SK-N-DZ (cell line): ENCODE measurements at places on chromosomes 12 and 14.

DNA sequence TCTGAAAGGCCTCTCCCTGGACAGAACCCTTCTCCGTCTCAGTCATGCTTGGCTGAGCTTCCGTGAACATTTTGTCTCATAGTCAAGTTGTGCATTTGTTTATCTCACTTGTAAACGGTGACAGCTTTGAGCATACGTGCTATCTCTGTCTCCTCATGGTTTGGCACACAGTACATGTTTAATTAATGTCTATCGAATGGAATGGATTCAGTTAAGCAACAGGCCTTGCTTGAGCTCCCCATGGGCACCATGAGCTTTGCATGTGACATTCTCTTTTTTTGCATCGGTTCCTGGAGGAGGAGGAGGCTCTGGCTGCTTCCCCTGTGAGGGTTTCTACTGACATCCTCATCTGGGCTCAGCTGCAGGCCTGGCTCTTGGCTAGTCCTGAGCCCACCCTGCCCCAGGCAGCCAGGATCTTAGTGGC lies 80.0 kb downstream of the PRIMA1 start:
- DNase-seq, result no peak

DNA sequence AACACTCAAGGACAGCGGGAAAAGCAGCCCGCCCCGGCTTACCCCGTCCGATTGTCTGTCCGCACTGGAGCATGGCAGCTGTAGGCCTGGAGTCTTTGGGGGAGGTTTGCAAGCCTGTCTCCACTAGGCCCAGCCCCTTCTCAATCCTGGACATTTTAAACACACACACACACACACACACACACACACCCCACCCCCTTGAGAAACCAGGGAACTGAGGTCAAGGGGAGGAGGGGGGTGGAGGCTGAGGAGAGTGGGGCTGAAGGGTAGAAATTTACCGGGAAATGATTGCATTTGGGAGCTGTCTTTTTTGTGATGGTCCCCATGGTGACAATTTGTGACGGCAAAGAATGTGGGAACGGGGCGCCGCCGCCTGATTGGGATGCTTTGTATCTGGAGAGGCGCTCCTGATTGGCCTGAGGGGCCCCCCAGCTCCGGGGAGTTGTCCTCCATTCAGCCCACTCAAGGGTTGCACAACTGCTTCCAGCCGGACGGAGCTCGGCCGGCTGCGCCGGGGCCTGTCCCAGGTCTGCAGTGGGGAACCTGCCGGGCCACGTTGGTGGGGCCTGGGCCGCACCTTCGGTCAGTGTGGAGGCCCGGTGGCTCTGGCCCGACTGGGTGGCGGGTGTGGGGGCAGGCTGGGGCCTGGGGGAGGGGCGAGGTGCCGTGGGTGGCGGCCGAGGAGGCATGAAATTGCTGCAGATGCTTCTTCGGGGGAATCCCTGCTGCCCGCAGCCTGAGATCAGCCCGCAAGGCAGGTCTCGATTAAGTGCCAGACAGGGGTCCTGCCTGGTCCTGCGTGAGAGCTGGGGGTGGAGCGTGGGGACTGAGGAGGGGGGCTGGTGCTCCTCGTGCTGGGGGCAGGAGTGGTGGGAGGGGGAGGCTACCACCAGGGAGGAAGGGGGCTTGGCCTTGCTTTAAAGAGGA lies at the start of gene FAM181A:
Gene FAM181A, plus strand, starts transcription at position 472 of the 927 bp plus-strand sequence. CDS start 942 bp downstream, outside the sequence.
- DNase-seq, result no peak

DNA sequence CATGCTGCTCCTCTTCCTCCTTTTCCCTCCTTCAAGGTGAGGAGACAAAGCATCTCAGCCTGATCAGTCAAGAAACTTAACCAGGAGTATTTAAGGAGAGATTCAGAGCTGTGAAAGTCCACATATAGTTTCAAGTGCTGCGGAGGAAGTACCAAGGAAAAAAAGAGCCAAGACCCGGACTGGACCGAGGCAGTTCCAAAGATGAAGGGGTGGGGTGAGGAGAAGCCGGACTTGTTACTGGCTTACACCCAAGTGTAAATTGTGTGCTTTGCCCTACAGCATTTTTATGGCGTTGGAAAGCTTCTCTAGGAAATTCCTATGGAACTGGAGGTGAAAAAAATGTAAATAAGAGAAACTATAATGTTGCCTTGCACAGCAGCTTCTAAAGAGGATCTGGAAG lies 263.1 kb downstream of the GRIN2B start:
- DNase-seq, result no peak

- no peak for DNase-seq
These were observed 134.3 kb downstream of the PLXNC1 start for GRCh38 chr12:94282675-94283074.

- no peak for DNase-seq
These were observed 40.6 kb downstream of the PPP1R13B start for GRCh38 chr14:103806805-103807204.

- no peak for DNase-seq
These were observed 798.5 kb downstream of the DIO2 start for GRCh38 chr14:79412822-79413221.

GRCh38 chr12:108731105-108731865 lies at the start of gene CORO1C:
Gene CORO1C, minus strand, starts transcription at chr12:108731518. Its CDS starts 30,200 bp downstream, at chr12:108701318.
- peak; percentile 96 for DNase-seq

DNA sequence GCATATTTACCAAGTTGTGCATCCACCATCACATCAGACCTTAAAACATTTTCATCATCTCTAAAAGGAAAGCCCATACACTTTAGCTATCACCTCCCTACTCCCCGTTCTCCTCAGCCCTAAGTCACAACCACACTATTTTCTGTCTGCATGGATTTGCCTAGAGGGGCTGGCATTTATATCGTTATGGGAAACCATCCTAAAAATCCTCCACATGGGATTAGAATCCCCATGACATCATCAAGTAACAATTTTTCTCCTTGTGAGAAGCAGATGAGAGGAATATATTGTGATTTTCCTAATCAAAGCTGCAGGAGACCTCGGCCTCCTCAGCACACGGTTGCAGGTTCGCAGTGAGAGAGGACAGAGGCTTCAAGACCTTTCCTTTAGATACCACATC lies 114.1 kb downstream of the SLC15A4 start:
- no peak for DNase-seq
